ENCODE measurements at places on chromosomes 3 and 15. TPM values are rescaled to one million over a fixed set of nuclear protein-coding genes. Genes with fewer than 3 reads are reported as not detected.

SLC2A2 gene
- polyA plus RNA-seq, result not detected

SERPINI2 gene
- polyA plus RNA-seq, result not detected

GOLGA8T gene
- not detected for polyA plus RNA-seq

GOLGA8F gene
- polyA plus RNA-seq, result 0.04 TPM

GRM2 gene
- polyA plus RNA-seq, result not detected

MRAS gene
- 65.1 TPM for polyA plus RNA-seq

C2CD4A gene
- not detected for polyA plus RNA-seq

GHSR gene
- polyA plus RNA-seq, result not detected

GNAI2 gene
- 424 TPM for polyA plus RNA-seq

DAZL gene
- polyA plus RNA-seq, result not detected

VILL gene
- polyA plus RNA-seq, result 2.9 TPM

RBMS3 gene
- 94.3 TPM for polyA plus RNA-seq

BOC gene
- polyA plus RNA-seq, result 21.6 TPM

LDHAL6B gene
- 0.25 TPM for polyA plus RNA-seq

TFRC gene
- 64.1 TPM for polyA plus RNA-seq

KLHL6 gene
- not detected for polyA plus RNA-seq

MOBP gene
- polyA plus RNA-seq, result not detected

PIF1 gene
- polyA plus RNA-seq, result 8.1 TPM

AQP9 gene
- not detected for polyA plus RNA-seq

SECISBP2L gene
- 29.8 TPM for polyA plus RNA-seq

ABCC5 gene
- polyA plus RNA-seq, result 17.1 TPM

GNAT1 gene
- not detected for polyA plus RNA-seq

CLDN11 gene
- 84.9 TPM for polyA plus RNA-seq

AGBL1 gene
- not detected for polyA plus RNA-seq

PCBP4 gene
- polyA plus RNA-seq, result 40.4 TPM

CHRNA7 gene
- polyA plus RNA-seq, result not detected

NEK11 gene
- polyA plus RNA-seq, result 7.6 TPM

KNG1 gene
- not detected for polyA plus RNA-seq

ATP2C1 gene
- polyA plus RNA-seq, result 65.8 TPM

GOLGA6L10 gene
- polyA plus RNA-seq, result not detected

CATSPER2 gene
- 1.7 TPM for polyA plus RNA-seq

Data from GM23248 (cell line).